H9 (cell line): ENCODE measurements at places on chromosomes 7 and 10. TPM values are rescaled to one million over a fixed set of nuclear protein-coding genes. Genes with fewer than 3 reads are reported as not detected.

The SPDYE5 gene
- total RNA-seq: not detected in 2 replicates

GRCh38 chr10:65708057-65708456, 1217.8 kb upstream of the LRRTM3 start:
- no peak overlapping the region for H3K4me3 ChIP-seq

- no peaks in the 10 kb centered on the region for H3K27me3 ChIP-seq
- peaks cover 6% of the 10 kb centered on the region; the same call in 1 of the 2 replicates for H3K4me1 ChIP-seq
- H3K36me3 ChIP-seq: peaks cover 5% of the 10 kb centered on the region
- DNase-seq: no peak
Observed at GRCh38 chr10:122341141-122341810, 33.2 kb upstream of the PLEKHA1 start.

DNA sequence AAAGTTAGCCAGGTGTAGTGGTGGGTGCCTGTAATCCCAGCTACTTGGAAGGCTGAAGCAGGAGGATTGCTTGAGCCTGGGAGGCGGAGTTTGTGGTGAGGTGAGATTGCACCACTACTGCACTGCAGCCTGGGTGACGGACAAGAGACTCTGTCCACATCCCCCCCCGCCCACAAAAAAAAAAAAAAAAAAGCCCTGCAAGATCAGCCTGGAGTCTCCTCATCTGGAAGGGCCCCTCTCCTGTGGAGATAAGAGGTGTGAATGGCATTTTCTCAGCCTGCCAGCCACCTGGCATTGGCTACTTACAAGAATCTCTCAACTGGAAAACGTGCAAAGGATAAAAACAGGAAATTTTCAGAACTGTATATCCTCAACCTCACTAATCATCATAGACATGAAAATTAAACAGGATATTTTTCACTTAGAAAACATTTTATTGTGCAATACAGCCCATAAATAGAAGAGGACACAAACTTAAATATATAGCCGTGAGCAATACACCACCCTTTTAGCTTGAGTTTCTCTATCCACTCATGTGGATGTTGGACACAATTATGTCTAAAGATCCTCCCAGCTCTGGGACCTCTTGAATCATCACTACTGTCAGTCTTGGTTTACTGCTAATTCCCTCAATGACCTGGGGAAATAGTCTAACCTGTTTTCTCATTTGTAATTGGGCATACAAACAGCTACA, 11.3 kb upstream of the TSPAN15 start:
- no peaks in the 10 kb centered on the region for H3K27me3 ChIP-seq
- no peak overlapping the region for H3K4me3 ChIP-seq
- DNase-seq: peak; percentile 45

DNA sequence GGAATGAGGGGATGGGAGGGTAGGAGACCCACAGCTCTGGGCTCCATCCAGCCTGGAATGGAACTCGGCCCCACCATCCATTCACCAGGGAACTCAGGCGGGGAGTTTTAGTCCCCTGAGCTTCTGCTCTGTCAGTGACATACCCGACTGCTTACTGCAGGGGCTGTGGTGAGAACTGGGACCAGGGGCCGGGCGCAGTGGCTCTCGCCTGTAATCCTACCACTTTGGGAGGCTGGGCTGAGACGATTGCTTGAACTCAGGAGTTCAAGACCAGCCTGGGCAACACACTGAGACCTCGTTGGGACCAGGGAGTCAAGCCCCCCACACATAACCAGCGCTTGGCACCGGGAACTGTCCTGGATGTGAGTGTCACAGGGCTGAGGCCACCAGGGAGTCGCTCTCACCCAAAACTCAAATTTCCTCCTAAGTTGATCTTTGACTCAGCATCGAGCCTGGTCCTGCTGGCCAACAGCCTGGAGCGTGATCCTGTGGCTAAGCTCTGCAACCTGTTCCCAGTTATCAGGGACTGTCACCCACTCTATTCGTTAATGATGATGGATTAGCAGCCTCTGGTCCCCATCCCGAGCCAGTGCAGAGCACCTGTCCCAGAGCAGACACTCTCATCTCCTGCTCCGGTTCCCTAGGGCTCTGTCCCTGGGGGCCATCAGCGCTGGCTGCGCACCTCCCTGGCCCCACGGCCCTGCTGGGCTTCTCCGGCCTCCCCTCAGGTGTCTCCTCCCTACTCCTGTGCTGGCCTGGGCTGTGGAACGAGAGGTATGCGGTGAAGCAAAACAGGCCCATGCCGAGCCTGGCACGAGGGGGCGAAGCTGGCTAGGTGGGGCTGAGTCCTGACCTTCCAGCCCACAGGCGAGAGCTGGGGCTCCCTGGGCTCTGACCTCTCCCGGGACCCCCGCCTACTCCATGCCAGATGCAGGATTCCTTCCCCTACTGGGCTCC, 902 bp upstream of the CLDN15 start:
- DNase-seq: no peak
- no peak overlapping the region for H3K27ac ChIP-seq
- H3K4me1 ChIP-seq: no peaks in the 10 kb centered on the region
- H3K27me3 ChIP-seq: no peaks in the 10 kb centered on the region

The ZNF92 gene
- total RNA-seq: 29.8 and 32.4 TPM in 2 replicates

GRCh38 chr7:116356979-116357378, 142.6 kb upstream of the CAV2 start:
- H3K4me1 ChIP-seq: no peaks in the 10 kb centered on the region
- H3K36me3 ChIP-seq: no peaks in the 10 kb centered on the region
- H3K27ac ChIP-seq: no peak overlapping the region

GRCh38 chr7:131581241-131582051, 25.0 kb upstream of the PODXL start:
- no peak overlapping the region for H3K27ac ChIP-seq
- no peaks in the 10 kb centered on the region for H3K27me3 ChIP-seq
- H3K4me1 ChIP-seq: no peaks in the 10 kb centered on the region
- H3K4me3 ChIP-seq: no peak overlapping the region

The RNF32 gene
- total RNA-seq: 0.83 and 0.90 TPM in 2 replicates

DNA sequence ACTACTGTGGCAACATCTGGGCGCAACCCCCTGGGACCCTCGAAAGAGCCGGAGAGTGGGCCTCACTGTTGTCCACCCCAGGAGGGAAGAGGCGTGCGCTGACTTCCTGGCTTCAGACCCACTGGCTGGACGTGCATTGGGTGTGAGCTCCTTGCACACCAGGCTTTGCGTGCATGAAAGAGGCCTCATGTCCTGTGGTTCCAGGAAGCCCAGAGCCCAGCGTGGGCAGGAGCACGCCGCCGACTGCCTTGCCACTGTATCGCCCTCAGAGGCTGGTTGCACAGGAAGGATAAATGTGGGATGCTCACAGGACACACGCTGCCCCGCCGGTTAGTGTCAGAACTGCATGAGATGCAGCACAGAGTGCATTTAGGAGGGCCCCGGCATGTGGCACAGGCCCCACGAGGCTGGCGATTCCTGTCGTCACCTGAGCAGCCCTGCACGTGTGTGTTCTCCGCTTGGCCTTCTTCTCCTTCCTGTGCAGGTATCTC, 8.5 kb upstream of the JAKMIP3 start:
- H3K27me3 ChIP-seq: no peaks in the 10 kb centered on the region
- DNase-seq: no peak
- H3K27ac ChIP-seq: no peak overlapping the region
- H3K4me3 ChIP-seq: no peak overlapping the region
- H3K4me1 ChIP-seq: no peaks in the 10 kb centered on the region
- peaks cover 4% of the 10 kb centered on the region; the same call in 1 of the 2 replicates for H3K36me3 ChIP-seq

- no peaks in the 10 kb centered on the region for H3K4me1 ChIP-seq
- DNase-seq: no peak
- H3K4me3 ChIP-seq: no peak overlapping the region
- H3K27me3 ChIP-seq: no peaks in the 10 kb centered on the region
- H3K27ac ChIP-seq: no peak overlapping the region
- H3K36me3 ChIP-seq: no peaks in the 10 kb centered on the region
Observed at GRCh38 chr7:28346676-28347363, 65.5 kb upstream of the CREB5 start.

GRCh38 chr10:33137356-33138005, 179.5 kb upstream of the ITGB1 start:
- DNase-seq: no peak
- no peaks in the 10 kb centered on the region for H3K4me1 ChIP-seq
- no peak overlapping the region for H3K27ac ChIP-seq

DNA sequence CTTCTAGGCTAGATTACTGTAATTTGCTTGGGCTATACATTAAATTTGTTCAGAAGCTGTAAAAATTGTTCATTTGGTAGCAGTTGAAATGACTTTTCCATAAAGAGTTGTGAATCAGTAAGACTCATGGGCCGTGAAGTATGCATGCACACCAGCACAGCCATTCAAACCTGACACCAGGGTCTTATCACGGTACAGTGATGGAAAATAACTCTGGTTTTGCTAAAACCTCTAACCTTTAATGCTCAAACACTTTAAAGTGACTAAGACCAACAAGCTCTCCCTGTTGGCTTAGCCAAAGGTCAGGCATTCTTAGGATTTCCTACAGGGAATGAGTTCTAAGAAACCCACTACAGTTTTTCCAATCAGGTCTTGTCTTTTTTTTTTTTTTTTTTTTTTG, 11.5 kb downstream of the ARL3 start:
- no peaks in the 10 kb centered on the region for H3K27me3 ChIP-seq
- DNase-seq: no peak
- peaks cover 23% of the 10 kb centered on the region for H3K36me3 ChIP-seq
- H3K27ac ChIP-seq: no peak overlapping the region
- H3K4me1 ChIP-seq: no peaks in the 10 kb centered on the region

The C7orf33 gene
- not detected in 2 replicates for total RNA-seq
